Mucosa of descending colon (tissue), 3 donors: ENCODE measurements at places on chromosomes 3 and 15. TPM values are rescaled to one million over a fixed set of nuclear protein-coding genes. Genes with fewer than 3 reads are reported as not detected.

DNA sequence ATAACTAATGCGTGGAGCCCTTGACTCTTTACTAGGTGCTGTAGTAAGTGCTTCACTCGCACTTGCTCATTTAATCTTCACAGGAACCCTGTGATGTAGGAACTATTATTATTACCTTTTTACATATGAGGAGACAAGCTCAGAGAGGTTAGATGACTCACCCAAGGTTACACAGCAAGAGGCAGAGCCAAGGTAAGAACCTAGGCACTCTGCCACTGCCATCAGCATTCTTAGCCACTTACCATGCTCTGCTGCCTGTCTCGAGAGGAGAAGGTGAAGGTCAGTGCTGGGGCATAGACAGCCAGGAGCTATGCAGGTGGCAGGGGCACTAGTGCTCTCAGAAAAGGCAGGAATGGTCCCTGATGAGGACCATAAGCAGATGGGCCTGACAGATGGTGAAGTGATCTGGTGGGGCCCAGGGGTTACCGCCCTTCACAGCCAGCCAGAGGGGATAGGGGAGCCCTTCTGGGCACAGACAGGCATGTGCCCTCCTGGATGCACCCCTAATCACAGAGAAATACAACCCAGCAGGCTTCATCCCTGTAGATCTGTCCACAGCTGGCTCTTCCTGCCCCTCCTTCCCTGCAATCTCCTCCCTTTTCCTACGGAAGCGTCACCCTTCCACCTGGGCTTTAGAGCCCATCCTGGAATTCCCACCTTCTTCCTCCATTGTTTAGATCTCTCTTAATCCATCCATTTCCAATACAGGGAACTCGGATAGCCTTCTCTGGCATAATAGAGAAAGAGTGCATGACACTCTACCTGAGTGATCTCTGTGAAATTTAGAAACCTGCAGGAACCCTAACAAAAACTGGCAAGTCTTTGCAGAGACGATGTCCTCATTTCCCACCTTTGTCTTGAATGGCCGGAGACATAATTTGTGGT is 26.9 kb downstream of the ABTB1 start:
- no peak for DNase-seq

- no peak for DNase-seq
Observed at GRCh38 chr3:156471431-156471830, 83.5 kb downstream of the SSR3 start.

DNA sequence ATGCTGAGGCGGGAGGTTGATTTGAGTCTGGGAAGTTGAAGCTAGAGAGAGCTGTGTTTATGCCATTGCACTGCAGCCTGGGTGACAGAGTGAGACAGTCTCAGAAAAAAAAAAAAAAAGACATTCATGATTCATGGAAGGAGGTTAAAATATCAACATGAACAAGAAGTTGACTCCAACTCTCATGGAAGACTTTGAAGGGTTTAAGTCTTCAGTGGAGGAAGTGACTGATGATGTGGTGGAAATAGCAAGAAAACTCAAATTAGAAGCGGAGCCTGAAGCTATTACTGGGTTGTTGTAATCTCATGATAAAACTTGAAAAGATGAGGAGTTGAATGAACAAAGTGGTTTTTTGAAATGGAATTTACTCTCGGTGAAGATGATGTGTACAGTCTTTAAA is 491.8 kb downstream of the SQOR start:
- DNase-seq = no peak

DNA sequence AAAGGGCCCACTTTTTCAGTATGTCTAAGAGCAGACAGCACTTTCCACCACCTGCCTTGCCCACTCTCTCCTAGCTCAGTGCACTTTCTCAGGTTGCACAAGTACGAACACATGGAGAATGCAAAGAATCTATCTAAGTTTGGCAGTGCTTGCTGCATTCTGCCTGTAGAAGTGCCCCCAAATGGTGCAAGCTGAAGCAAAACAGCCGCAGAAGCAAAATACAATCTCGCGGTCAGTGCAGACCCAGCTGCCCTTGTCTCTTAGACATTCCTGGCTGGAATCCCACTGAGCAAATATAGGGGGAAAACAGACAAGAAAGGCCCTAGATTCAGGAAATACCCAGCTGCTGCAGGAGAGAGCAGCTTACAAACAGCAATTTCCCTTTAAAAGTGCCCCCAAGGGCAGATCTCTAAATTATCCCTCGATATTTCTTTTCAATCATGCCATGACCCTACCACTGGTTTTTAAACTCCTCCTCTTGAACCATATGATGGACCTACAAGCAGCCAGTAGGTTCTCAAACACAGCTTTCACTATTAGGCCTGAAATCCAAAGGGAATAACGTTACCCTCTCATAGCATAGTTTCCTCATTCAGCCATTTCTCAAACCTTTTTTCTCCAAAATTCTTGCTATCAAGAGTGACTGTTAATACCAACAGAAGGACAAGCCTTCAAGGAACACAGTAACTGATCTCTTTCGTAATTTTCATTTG is 67.0 kb downstream of the TNIK start:
- no peak for DNase-seq

DNA sequence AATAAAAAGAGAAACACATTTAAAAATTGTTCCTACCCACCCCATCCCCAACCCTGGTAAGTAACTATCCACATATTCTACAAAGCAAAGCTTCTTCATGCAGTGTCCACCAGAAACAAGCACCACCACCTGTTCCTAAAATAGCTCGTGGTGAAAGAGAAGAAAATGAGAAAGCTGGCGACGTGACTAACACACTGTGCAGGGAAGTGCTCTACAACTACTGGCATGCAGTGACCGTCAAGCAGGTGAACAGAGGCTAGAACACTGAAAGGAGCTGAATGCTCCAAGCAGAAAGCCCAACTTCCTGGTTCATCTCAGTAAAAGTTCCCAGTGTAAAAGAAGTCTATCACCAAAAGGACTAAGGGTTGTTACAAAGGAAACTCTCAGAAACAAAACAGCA is 80.7 kb downstream of the NR2E3 start:
- DNase-seq = no peak

GRCh38 chr15:99580076-99580475 is 14.3 kb downstream of the MEF2A start:
- no peak for DNase-seq

GRCh38 chr3:20589275-20589674 is 403.3 kb upstream of the SGO1 start:
- no peak for DNase-seq

- DNase-seq = no peak
Observed at GRCh38 chr15:35208353-35208752, 123.3 kb upstream of the NANOGP8 start.

GRCh38 chr3:53229171-53229570 is 26.7 kb downstream of the TKT start:
- no peak for DNase-seq

TMCO5A gene
- not detected for total RNA-seq

DNA sequence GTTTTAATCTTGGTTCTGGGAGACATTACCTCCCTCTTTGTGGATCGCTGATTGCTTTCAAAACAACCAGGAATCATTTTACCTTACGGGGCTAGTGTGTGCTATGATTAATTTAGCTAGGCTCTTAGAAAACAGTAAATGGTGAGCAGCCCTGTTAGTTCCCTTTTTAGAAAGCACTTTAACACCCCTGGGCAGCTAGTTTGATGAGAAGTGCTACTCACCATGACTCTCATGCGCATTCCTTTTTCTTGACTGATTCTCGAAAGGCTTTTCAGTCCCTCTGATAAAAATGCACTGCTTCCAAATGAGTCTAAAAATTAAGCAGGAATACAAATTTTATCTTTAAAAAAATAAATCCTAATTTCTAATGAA is 75.3 kb upstream of the LEKR1 start:
- DNase-seq = no peak

DNA sequence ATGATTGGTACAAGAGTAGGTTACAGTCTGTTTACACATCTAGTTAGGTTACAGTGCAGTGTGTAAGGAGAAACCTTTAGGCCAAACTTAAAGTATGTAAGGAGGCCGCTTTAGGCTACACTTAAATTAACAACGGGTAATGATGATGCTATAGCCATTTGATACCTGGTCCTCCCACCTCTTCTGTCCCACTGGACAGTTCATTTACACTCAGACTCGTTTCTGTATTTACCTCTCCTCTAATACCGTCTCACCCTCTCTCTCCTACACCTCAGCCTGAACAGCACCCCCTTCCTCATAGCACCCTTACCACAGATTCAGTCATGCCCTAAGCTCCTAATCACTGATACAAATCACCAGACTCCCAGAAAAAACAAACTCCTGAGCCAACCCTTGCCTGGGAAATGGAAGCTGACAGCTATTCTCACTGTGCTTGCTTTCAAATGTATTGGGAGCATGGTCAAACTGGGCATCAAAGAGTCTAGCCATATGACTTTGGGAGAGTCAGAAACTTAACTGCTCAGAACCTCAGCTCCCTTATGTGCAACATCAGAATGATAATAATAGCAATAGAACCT is 241.3 kb upstream of the SETMAR start:
- DNase-seq = no peak

KLHL6 gene
- 1.9 TPM for total RNA-seq

- DNase-seq = peak; percentile 55
Observed at GRCh38 chr15:51731549-51732267, 5.7 kb downstream of the LYSMD2 start.

DNA sequence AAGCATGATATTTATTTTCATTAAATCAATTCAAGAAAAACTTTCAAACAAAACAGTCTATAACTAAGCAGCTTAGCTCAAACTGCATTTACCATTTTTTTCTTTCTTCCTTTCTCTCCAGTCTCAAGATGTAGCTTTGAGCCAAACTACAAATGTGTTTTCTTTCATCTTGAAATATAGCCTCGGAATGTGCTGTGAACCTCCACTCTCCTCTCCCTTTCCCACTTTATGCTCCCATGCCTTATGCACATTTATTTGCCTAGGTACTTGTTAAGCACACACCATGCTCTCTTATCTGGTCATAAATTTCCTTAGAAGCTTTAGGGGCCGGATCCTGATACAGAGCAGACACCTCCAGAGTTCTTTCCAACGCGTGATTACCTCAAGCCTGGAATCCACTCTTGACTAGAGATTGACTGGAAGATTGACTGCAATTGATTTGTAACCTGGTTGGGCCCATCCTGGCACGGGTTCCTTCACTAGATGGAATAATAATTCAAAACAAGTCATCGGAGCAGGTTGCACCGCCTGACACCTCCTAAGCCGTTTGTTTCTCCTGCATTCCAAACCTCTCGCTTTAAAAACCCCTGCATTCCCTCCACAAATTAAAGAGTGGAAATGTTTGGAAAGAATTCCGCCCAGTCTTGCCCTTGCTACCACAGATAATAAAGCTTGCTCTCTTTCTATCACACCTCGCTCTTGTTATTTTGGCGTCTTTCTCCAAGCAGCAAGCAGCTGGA is 344.7 kb downstream of the CHL1 start:
- DNase-seq = no peak

CDHR4 gene
- 0.38 TPM for total RNA-seq

- no peak for DNase-seq
Observed at GRCh38 chr3:99866261-99866761, 48.6 kb downstream of the CMSS1 start.
